ENCODE measurements at places on chromosomes 6 and 20.

GRCh38 chr20:58174708-58175280 is 53.7 kb downstream of the ANKRD60 start:
- no peak for DNase-seq

DNA sequence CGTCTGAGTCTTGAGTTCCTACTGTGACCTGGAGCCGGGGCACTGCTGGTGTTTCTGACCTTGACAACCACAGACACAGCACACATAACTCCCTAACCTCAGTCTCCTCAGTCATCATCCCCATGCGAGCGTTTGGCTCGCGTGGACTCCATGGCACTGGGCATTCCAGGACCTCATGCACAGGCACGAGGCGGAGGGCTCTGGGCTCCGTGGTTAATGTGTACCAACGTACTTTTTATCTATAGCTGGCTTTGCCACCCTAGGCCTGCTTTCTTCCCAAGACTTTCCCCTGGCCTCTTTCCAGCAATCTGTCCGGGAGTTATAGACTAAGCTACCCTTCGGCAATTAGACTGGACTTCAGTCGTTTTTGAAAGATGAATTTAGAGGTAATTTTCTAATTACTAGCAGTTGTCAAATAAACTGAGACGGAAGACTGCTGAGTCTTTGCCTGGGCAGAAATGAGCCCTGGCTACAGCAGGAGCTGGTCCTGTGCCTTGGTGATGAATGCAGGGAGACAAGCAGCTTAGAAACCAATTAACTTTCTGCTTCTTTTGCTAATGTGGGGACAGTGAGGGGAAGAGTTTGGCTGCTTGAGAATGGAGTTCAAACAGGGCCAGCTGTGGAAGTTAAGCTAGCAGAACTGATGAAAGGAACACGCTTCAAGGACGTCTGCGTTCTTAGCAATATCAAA is 16.1 kb upstream of the CTCFL start:
- DNase-seq, result no peak

GRCh38 chr20:13286052-13286451 is 65.0 kb downstream of the ISM1 start:
- no peak for DNase-seq

- no peak for DNase-seq
Measured at GRCh38 chr6:51613558-51613957, 473.9 kb downstream of the PKHD1 start.

DNA sequence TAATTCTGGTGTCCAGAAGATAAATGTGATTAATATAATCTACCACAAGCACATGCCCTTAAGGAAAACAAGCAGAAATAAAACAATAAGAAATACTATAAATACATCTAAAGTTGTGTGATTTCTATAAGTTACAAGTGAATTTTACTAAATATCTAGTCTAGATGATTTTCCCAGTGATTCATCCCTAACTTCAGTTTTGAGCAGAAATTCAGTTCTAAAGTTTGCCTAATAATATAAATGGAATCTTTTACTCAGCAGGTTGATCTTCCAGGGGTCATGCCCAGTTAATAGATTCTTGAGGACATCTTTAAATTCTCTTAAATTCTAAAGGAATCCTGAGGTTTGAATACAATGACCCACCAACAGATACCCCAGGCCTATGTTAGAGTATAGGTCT is 37.3 kb downstream of the PDE7B start:
- DNase-seq, result no peak

- DNase-seq, result peak; percentile 41
Measured at GRCh38 chr20:43191946-43192863, 2.5 kb upstream of the PTPRT start.

DNA sequence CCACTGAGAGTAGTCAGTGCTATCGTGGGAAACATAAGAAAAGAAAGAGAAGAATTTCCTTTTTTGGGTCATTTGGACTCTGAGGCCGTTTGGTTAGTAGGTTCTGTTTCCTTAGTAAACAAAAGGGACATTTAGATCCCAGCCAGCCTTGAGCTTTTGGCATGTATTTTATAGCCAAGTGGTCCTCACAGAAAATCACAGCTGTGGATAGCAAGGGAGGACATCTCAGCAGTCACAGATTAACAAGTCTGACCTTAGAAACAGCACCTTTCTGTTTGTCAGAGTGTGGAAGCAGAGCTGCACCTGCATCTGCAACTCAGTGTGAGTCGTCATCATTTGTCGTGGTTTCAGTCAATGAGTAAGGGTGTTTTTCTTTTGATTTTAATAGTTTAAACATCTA is 40.5 kb downstream of the FAM120B start:
- peak; percentile 30 for DNase-seq

DNA sequence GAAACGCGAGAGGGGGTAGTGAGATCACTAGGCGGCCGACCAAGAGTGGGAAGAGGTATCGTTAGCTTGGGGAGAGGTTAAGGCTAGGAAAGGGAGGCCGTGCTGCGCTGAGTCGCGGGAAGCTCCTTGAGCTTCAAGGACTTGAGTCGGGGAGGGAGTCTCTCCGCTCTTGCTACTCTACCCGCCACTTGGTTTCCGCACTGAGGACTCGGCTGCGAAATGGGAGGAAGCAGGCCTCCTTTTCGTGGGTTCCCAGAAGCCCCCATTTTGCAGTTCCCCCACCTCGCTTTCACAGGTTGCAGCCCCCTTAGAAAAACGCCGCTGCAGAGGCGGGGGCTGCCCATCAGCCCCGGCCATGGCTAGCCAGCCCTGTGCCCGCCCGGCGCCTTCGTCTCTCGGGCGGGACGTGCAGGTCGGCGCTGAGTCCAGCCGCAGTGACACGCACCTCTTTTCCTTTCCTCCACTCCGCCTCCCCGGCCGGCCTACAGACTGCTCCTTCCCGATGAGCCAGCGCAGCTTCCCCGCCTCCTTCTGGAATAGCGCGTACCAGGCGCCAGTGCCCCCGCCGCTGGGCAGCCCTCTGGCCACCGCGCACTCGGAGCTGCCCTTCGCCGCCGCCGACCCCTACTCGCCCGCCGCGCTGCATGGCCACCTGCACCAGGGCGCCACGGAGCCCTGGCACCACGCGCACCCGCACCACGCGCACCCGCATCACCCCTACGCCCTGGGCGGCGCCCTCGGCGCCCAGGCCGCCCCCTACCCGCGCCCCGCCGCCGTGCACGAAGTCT is 4.9 kb downstream of the VGLL2 start:
- DNase-seq, result no peak

- DNase-seq, result no peak
Measured at GRCh38 chr6:6722195-6722594, 133.7 kb downstream of the LY86 start.

DNA sequence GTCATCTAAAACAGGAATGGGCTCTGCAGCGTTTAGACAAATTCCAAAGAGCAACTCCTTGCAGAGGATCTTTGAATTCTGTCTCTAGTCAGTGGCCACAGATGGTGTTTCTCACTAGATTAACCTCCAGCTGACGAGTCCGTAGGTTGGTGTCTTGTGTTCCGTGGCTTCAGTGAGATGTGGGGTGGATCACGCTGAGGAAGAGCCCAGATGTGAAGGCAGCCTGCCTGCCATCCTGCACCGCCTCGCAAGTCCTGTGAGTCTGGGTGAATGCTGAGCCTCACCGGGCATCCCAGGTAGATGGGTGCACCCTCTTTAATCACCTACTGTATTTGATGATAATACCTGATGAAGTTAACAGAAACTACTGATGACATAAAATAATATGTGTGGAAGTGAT is 70.4 kb downstream of the THBS2 start:
- no peak for DNase-seq

DNA sequence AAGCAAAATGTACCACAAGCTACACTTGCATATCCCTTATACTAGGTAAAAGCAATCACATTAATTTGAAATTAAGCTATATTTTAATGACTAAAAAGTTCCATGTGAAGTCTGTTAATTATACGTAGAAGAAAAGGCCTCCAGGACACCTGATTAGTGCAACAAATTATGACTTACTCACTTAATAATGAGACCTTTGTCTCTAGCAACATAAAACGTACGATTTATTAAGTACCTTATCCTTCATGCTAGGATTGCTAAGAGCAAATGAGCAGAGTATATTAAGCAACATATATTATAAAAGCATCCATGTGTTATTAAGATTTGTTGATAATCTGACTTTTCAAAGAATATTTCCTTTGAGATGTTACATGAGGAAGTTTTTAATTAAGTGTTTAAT is 2.5 kb downstream of the BMP5 start:
- no peak for DNase-seq

GRCh38 chr6:116507324-116507723 is 4.1 kb upstream of the CALHM5 start:
- DNase-seq, result no peak

GRCh38 chr6:39197521-39197920 is 31.8 kb downstream of the KCNK5 start:
- DNase-seq, result no peak

- DNase-seq, result no peak
Measured at GRCh38 chr6:31948753-31949413, 3.0 kb downstream of the CFB start.

DNA sequence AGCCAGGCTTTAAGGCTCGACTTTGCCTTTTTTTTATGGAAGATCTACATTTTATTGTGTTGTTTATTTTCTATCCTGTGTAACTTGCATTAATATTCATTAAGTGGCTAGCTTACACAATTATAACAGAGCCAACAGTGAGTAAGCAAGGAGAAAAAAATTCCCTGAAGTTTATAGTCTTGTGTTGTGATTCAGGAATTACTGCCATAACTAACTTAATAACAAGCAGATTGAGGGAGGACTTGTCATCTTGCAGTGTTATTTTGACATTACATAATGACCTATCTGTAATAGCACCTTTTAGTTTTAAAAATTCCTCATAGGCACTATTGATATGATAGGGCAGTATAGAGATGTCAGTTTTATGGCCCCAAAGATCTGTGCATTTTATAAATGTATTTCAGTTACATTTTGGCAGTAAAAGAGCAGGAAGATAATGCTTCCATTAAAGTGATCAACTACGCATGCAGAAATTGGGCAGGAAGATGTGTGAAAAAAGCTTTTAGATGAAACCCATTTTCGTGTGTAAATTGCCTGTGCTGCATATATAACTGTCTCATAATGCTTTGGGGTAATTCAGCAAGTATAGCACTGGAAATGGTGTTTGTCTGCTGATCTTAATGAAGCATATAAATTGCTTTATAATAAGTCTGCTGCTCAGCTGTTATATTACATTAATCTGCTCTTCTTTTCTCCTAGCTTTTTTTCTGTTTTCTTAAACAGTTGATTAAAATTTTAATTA is 123.0 kb downstream of the SMAP1 start:
- no peak for DNase-seq

GRCh38 chr6:106939208-106939607 is 35.3 kb downstream of the CD24 start:
- no peak for DNase-seq

DNA sequence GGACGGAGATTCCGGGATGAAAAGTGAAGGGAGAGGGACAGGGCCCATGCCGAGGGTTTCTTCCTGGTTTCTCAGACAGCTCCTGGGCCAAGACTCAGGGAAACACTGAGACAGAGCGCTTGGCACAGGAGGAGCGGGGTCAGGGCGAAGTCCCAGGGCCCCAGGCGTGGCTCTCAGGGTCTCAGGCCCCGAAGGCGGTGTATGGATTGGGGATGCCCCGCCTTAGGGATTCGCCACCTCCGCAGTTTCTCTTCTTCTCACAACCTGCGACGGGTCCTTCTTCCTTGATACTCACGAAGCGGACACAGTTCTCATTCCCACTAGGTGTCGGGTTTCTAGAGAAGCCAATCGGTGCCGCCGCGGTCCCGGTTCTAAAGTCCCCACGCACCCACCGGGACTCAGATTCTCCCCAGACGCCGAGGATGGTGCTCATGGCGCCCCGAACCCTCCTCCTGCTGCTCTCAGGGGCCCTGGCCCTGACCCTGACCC is 55.0 kb upstream of the HLA-A start:
- DNase-seq, result peak; percentile 39

- DNase-seq, result peak; percentile 59
Measured at GRCh38 chr6:36387440-36388303, at the start of gene ETV7. Gene ETV7, minus strand, starts transcription at chr6:36387669. Its CDS starts 128 bp downstream, at chr6:36387541.
